NCI-H187 treated with DMSO at 0.1 percent for 48 hours (cell line): ENCODE measurements at places on chromosomes 1 and 21.

DNA sequence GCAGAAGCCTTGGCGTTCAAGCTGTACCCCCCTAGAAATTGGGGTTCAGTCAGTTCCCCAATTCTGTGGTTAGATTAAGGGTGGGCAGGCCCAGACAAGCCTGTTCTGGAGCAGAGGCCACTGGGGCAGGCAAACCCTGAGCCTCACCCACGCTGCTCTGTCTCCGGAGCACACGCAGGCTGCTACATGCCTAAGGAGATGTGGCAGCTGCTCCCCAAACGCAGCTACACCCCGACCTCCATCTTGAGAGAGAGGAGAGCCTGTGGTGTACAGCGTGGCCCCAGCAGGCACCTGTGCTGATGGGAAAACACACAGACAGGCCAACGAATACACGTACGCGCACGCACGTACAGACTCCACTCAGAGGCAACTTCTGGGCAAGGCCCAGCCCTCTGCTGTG, 33.9 kb upstream of the GRHL3 start:
- no peak for DNase-seq

DNA sequence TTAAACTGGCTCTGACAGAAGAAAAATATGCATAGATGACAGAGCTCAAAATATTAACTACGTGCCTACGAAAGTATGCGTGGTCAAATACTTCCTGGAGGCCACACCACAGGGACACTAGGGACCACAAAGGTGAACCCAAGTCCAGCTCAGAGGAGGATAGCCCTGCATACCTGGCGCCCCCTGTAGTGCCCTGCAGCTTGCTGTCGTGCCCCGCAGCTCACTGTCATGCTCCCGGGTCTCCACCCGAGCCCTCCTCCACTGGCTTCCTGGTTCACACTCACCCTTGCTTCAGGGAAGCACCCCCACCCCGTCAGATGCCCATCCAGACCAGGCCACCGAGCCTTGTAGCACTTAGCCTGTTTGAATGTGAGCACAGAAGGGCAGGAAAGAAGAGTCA, 16.7 kb upstream of the NADK start:
- no peak for DNase-seq

DNA sequence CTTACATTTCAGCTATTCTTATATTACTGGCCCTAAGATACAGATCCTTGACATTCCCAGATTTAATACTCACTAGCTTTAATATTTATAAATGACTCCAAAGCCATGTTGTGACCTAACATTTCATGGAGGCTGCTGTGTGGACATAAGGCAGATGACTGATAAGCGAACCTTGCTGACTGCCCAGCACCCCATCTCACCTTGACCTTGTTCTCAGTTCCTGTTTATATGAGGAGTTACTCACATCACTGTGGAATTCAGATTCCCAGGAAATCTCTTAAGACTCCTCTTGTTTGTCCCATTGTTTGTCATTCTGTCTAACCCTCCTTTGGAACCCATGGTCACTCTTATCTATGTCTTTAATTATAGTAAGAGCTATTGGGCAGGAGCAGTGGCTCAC, 21.9 kb downstream of the RAB3B start:
- DNase-seq, result no peak

DNA sequence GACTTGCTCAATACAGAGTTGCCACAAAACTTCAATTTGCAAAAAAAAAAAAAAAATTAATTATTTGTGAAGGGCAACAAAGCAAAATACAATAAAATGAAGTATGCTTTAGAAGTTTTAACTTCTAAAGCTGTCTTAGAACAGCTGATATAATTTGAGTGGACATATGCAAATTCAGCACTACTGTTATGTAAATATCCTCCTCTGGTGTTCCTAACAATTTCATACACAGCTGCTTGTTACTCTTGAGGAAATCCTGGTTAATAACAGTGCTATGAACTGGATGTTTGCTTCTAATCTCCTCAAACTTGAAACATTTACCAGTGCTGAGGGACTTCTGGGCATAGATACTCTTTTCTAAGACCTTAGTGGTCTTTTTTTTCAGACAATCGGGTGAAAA, 69.6 kb upstream of the COL24A1 start:
- no peak for DNase-seq

DNA sequence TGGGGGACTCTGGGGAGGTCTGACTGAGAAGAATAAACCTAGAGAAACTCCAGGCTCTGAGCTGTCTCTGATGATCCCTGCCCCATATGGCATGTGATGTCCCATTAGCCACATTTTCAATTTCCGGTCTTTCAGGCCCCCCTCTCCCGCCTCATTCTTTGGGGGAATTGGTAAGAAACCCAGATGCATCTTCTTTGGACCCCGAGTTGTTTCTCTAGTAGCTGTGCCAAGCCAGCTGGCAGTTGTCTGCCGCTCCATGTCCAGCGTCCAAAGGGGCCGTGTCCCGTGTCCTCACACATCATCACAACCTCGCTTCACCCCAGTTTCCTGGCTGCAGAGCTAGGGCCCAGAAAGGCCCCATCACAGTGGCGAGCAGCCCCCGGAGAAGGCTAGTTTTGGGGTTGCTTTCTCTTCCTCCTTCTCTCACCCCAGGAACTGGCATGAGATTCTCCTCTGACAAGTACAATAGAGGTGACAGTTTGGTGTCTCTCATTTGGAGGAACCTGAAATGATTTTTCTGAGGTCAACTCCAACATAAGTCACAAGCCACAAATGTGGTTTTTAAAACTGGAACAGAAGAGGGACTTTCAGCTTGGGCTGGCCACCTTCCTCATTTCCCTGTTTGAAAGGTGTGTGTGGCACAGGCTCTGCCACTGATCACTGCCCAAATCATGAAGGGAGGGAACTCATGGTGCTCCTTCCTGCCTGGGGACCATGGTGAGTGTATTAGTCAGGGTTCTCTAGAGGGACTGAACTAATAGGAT, 6.4 kb upstream of the GPR157 start:
- DNase-seq, result no peak

- DNase-seq, result peak; percentile 99
Measured at GRCh38 chr1:174999216-174999935, 371 bp upstream of the CACYBP start.

DNA sequence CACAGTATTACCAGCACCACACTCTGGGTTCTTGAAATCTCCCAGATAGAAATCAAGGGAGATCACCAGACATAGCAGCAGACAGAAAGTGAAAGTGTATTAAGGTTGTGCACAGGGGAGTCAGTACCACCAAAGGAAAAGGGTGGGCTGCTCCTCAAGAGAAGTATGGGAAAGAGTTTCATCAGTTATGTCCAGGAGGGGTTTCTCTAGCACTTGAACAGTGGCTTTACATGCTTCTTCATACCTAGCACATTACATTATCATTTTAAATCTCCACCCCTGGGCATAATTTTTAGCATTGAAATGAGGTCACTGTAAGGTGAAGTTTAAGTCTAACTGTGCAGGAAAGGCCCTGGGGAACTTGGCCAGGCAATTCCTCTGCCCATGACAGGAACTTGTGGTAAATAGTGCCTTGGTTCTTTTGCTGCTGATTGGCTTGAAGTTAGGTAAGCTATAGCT, 601.0 kb downstream of the NUF2 start:
- DNase-seq, result no peak
